ENCODE measurements at places on chromosomes 1 and 21.

GRCh38 chr21:30990514-30991262 lies 47.6 kb downstream of the KRTAP19-8 start:
- no peak for DNase-seq

- DNase-seq = peak; percentile 14
These were observed 71.0 kb upstream of the CSF3R start for GRCh38 chr1:36553591-36554322.

- no peak for DNase-seq
These were observed 2.4 kb upstream of the PDXK start for GRCh38 chr21:43716376-43717165.

DNA sequence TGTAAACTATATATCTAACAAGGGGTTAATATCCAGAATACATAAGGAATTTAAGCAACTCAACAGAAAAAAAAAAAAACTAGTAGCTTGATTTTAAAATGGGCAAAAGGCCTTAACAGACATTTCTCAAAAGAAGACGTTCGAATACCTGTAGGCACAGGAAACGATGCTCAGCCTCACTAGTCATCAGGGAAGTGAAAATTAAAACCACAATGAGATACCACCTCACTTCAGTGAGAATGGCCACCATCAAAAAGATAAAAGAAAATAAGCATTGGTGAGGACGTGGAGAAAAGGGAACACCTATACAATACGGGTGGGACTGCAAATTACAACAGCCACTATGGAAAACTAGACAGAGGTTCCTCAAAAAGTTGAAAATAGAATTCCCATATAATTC lies 37.3 kb downstream of the NPHP4 start:
- no peak for DNase-seq

DNA sequence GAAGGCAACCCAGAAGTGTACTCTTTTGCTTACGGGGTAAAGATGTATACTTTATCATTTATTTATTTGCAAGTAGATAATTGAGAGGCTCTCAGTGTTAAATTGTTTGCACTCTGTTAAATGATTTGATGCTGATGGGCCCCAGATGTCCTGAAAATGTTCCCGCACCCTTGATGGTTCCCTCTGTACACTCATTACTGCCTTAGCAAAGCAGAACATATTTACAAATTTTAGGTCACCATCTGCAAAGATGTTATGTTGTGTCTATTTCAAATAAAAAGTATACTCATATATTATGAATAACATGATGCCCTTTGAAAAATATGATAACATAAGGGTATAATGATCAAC lies 240.5 kb upstream of the SNX7 start:
- DNase-seq = no peak

DNA sequence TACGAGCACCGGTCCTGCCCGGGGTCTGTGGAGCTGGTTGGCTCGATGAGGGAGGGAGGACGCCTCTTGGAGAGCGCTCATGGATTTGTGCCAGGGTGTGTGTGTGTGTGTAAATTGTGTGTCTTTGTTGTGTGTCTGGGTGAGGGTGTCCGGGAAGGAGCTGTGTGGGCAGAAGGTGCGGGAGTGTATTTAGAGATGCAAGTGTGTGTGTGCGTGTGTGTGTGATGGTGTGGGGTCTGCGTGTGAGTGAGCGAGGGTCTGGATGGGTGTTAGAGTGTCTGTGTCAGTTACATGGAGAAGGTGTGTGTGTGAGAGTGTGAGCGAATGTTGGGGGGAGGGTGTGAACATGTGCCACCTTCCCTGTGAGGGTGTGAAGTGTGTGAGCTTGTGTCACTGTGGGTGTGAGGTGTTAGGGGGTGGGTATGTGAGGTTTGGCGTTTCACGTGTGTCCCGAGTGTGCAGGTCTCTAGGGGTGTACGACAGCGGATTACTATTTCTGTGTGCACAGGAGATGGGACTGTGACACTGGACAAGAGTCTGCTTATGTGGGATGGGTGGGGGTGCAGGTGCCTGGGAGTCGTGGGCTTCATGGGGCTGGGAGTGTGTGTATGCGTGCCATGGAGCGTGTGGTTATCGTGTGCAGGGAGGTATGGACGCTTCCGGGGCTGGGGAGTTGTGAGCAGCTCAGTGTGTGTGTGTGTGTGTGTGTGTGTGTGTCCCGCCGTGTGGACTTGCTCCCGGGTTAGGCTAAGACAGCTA lies 880 bp downstream of the IGSF21 start:
- DNase-seq = no peak

DNA sequence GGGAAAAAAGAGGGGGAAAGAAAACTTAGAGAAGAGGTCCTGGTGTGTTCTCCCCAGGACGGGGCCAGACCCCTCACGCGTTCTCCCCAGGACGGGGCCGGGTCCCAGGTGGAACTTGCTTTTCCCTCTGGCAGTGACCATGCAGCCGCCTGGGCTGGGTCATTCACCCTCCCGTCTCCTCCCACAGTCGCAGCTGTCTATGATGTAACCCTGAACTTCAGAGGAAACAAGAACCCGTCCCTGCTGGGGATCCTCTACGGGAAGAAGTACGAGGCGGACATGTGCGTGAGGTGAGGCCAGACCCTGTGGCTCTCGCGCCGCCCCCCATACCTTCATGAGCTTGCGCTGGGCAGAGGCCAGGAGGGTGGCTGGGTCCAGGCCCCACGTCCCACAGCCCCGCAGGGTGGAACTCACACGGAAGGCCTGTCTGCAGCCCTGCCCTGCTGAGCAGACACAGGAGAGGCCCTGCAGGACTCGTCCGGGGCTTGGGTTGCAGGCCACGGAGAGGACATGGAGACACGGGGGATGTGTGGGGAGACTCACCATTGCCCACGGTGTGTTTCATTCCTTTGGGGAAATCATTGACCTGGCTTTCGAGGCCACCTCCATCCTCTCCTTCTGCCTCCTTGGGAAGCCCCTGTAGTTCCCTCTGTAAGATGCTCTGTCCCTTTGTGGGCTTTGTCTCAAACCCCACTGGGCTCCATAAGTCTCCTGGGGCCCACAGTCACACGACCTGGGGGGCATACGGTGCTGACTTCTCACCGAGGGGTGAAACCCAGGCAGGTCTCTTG lies 40.7 kb upstream of the TRAPPC10 start:
- no peak for DNase-seq

DNA sequence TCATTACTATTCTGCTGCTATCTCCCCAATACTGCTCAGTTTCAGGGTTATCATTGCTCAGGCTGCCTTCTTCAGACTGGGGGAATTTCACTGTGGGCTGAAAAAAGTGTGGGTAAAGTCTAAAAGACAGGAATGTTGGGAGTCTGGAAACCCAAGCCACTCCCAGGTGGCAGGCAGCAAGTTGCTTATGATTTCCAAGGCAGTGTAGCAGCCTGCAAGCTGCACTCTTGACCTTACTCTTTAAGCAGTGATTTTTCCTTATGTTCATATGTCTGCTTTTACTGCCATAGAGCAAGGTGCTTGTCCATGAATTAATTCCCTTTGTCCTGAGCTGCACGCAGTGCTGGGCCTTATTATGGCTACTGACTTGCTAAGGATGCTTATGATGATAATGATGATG lies 53.1 kb downstream of the PHC2 start:
- DNase-seq = no peak

GRCh38 chr1:228742281-228742860 lies 7.1 kb downstream of the RHOU start:
- no peak for DNase-seq

DNA sequence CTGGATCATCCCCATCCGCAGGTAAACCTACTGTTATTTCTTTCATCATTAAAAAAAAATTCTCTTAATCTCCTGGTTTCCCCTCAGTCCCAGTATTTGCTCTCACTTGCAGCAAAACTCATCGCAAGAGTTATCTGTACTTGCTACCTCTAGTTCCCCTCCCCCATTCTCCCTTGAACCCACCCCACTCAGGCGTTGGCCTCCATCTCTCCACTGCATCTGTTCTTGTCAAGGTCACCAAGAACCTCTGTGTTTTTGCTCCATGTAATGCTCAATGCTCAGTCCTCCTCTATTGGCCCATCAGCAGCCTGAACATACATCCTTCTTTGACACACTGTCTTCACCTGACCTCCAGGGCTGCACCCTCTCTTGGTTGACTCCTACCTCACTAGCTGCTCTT lies 4.6 kb downstream of the PKLR start:
- no peak for DNase-seq

Measured in amygdala (tissue), 56 donors.